GM13977 (cell line): ENCODE measurements at places on chromosomes 4 and X.

DNA sequence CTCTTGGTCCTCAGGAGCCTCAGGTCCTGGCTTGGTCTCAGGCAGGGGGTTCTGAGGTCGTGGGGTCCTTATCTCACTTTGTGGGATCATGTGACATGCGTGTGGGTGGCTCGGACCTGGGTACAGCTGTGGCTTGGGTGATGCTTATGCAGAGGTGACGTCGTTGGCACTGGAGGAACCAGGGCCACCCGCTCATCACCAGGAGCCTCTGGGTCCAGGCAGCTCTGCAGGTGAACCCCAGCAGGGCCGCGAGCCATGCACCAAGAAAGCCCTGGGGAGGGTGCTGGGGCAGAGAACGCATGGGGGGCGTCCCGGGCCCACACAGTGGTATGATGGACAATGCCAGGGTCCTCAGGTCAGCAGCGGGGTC lies 8.7 kb downstream of the ATP5ME start:
- DNase-seq = no peak

DNA sequence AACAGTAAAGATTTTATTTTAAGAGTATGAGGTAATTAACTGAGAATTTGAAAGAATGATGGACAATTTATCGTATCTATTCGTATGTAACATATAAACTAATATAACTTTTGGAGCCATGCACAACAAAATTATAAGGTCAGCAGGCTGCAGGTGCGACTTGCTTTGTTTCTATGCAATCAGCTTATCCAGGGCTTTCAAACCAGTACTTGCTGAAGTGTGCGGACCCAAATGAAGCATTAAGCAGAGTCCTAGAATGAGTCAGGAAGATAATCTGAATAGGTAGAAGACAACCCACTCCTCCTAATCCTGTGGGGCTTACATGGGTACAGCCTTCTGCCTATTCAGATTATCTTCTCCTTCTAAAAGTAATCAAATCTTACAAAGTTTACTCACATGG lies 2.1 kb downstream of the NSD2 start:
- DNase-seq = no peak

GRCh38 chrX:27336466-27337091 lies 126.6 kb downstream of the PPP4R3C start:
- DNase-seq = peak; percentile 29

DNA sequence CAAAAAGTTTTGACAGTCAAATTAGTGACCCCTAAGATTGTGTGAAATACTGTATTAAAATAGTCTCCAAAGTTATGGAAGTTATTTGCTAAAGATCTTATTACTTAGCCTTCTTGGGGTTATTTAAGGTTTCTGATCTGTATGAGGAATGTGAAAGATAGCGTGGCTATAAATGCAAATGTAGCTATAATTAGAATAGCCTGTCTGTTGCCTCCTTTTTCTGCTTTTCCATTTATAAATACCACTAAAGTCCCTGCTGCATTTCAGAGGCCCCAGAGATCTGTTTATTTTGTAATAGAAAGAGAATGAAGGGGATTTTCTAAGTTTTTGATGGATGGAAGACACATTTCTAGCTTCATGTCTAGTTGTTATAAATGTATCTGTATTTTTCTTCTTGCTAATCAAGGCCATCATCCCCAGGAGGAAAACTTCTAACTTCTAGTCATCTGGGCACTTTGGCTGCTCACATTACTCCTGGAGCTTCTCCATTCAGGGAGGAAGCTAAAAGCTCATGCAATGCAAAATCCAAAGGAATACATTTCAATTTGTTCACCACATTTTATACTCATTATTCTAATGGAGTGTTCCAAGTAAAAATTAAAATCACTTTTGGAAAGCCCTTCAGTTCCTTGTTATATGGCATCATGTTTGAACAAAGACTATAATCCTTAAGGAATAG lies 73.9 kb downstream of the INTS12 start:
- DNase-seq = no peak

DNA sequence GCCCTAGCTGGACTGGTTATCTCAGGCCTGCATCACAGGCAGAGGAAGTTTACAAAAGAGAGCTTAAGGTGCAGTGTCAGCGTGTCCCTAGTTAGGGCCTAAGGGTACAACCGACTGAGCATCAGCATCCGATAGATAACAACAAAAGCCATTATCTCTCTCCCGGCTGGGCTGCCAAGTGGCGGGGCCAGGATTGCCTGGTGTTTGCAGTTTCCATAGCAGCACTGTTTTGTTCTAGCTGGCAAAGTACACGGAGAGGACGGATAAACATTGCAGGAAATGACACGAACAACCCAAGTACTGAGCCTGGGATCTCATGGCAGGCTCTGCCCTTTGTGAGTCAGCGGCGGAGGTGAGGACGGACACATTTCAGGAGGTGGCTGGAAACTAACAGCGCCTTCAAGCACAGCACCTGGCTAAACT lies 104.7 kb upstream of the NOCT start:
- no peak for DNase-seq

- DNase-seq = no peak
Measured at GRCh38 chr4:81204571-81204970, 10.5 kb downstream of the PRKG2 start.
